ENCODE measurements at places on chromosomes 16 and 17. TPM values are rescaled to one million over a fixed set of nuclear protein-coding genes. Genes with fewer than 3 reads are reported as not detected.

DNA sequence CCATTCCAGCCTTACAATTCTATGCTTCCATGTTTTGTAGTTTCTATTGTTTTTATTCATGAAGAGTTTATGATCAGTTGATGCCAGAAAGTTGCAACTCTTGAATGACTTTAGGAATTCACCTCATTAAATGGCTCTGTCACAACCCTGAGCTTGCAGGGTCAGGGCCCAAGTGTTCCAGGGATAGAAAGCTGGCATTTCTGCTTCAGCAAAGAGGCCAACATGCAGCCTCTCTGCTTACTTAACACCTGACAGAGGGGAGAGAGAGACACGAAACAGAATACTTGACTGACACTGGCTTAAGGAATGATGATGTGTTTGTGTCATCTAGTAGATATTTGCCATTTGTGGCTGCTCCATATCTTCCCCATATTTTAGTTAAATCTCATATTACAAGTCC, 328.1 kb downstream of the CA10 start:
- no peak for DNase-seq

- DNase-seq: no peak
These were observed 849 bp downstream of the PRR29 start for GRCh38 chr17:63998721-63999679.

DNA sequence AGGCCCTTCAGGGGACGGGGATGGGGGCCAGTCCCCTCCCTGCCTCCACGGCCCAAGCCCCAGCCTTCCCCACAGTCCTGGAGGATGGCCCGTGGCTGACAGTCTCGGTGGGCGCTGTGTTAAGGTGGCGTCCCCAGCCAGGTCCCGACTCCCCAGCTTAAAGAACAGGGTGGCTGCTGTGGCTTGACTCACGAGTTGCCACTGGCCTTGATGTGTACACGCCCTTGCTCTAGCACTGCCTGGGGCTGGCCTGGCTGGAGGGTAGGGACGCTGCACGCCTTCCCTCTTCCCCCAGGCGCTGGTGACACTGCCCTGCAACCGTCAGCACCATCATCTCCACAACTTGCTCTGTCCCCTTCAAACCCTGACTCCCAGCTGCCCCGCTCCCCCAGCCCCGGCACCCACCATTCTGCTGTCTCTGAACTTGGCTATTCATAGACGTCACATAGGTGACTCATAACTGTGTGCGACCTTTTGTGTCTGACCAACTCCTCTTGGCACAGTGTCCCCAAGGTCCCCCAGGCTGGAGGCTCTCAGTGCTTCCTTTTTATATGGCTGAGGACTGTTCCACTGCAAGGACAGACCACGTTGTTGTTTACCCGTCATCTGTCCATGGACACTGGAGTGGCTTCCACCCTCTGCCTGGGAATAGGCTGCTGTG, 6.3 kb downstream of the GNPTG start:
- no peak for DNase-seq

GRCh38 chr17:71883258-71883657, 237.6 kb upstream of the SOX9 start:
- DNase-seq: no peak

DNA sequence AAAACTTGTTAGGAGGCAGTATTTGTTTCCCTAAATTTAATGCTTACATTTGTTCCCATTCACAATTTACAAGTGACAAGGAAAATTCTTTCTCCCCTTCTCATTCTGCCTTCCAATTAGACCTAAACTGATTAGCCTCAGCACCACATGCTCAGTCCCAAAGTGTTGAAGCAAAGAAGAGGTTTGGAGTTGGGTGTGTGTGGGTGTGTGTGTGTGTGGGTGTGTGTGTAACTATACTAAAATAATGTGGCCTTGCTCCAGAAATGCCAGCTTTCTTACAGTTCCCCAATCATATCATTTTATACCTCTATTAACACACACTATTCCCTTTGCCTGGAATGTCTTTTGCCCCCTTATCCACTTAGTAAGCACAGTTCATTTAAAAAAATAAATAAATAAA, 6.9 kb upstream of the UTP6 start:
- no peak for DNase-seq

DNA sequence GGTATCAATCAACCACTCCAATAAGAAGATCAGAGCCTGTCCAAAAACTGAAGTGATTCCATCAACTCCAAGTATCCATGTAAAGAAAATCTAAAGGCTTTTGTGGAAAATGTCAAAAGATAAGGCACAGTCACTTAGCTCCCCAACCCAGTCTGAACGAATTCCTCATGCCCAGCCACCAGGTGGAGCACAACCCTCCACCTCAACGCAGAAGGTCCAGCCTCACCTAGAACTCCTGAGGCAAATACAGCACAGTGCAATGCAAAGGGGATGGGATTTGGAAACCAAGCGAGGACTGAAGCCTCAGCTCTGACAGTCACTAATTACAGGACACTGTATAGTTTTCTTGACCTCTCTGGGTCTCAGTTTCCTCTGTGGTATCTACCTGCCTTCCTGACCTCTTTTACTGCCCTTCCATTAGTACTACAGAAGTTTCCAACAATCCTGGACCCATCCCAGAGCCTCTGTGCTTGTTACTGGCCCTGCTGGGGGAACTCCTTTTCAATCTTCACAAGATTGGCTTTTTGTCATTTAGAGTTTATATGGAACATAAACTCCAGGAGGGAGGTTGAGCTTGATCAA, 2.0 kb downstream of the NCBP3 start:
- DNase-seq: no peak

- DNase-seq: no peak
These were observed 249.7 kb upstream of the TBX2 start for GRCh38 chr17:61149862-61150362.

The MIF4GD gene
- 18.1 TPM for polyA plus RNA-seq

The SLC16A6 gene
- 0.14 TPM for polyA plus RNA-seq

The CNEP1R1 gene
- 19.9 TPM for polyA plus RNA-seq

The ADAM11 gene
- polyA plus RNA-seq: 0.03 TPM
